ENCODE measurements at places on chromosomes 3 and 15. TPM values are rescaled to one million over a fixed set of nuclear protein-coding genes. Genes with fewer than 3 reads are reported as not detected.
A peak's percentile ranks its signal among the peaks of the same experiment; 100 is the strongest.

GRCh38 chr3:72134989-72135451, 350.1 kb upstream of the PROK2 start:
- DNase-seq = no peak
- H3K4me3 ChIP-seq = no peak overlapping the region
- no peaks in the 10 kb centered on the region for H3K4me1 ChIP-seq
- peaks cover 8% of the 10 kb centered on the region for H3K27me3 ChIP-seq
- H3K36me3 ChIP-seq = no peaks in the 10 kb centered on the region
- no peak overlapping the region for H3K27ac ChIP-seq

DNA sequence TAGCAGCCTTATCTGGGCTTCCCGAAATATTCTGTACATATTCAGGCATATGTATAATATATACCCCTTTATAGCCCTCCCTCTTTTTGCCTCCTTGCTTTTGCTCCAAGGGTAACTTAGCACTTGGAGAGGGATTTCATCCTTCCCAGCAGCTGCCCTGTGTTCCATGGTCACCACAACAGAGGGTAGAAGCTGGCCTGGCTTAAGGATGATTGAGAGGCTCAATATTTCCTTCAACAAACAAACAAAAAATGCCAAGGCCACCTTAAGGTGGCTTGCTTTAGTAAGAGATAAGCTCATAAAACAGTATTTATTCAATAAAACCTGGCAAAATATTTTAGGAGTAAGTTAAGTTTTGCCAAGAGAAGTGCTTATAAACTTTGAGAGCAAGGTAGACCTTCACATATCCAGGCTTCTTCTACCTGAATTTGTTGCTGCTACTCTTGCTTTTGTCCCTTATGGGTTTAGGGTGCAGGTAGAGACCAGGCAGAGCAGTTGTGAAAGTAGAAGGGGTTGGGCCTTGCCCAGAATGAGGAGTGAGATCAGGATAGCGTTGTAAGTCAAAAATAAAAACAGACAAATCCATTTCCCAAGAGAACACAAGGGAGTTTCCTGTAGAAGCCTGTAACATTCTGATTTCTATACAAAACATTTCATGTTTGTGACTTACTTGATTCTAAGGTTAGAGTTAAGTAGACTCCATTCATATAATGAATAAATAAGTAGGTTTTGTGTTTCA, 52.7 kb upstream of the ATOSA start:
- no peaks in the 10 kb centered on the region for H3K36me3 ChIP-seq
- H3K27ac ChIP-seq = no peak overlapping the region
- peaks cover 16% of the 10 kb centered on the region for H3K4me1 ChIP-seq
- DNase-seq = no peak

The IGSF11 gene
- total RNA-seq = not detected

GRCh38 chr3:20320489-20320888, 134.5 kb upstream of the SGO1 start:
- no peaks in the 10 kb centered on the region for H3K36me3 ChIP-seq
- H3K4me1 ChIP-seq = no peaks in the 10 kb centered on the region
- H3K27me3 ChIP-seq = no peaks in the 10 kb centered on the region
- DNase-seq = no peak
- H3K4me3 ChIP-seq = no peak overlapping the region

DNA sequence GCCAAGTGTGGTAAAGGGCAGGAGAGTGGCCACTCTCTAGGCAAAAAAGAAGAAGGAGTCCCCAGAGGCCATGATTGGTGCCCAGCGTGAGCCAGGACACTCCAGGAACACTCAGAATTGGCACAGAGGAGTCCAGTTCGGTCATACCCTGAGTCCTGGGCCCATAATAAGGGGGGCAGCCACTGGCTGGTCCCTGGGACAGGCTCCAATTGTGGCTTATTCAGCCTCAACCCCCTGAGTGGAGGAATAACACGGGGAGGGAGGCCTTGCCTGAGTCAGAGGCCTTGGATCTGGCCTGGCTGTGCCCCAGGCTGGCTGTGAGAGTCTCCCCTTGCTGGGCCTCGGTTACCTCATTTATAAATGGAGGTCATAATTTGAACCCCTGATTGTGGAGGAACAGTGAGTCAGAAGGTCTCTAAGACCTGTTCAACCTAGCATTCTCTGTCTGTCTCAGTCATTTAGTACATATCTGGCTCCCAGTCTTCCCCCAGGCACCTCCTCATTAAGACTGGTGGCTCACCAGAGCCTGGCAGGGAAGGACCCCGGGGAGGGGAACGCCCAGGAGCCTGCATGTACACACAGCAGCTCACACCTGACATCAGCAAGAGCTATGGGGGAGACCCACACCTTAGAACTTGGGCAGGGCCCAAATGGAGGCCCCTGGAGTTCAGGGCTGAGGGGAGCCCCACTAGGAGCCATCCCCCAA, 95.9 kb upstream of the ATP2B2 start:
- H3K27ac ChIP-seq = no peak overlapping the region
- DNase-seq = no peak
- H3K27me3 ChIP-seq = peaks cover 94% of the 10 kb centered on the region
- no peaks in the 10 kb centered on the region for H3K4me1 ChIP-seq

DNA sequence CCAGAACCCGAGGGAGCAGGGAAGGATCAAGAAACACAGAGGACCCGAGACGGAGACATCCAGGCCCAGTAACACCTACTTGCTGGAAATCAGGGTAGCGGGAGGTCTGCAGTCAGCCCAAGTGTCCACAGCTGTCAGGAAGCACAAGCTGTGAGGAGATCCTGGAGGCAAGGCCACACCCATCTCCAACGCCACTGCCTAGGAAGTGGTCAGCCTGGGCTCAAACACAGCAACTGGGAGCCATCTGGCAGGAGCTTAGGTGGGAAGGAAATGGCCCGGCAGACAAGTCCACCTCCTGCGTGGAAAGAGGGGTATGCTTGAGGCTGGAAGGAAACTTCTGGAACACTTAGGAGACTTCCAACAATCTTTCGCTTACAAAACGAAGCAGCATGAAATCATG, 407.1 kb downstream of the VPS13C start:
- no peak overlapping the region for H3K4me3 ChIP-seq
- peaks cover 37% of the 10 kb centered on the region for H3K27me3 ChIP-seq
- H3K4me1 ChIP-seq = no peaks in the 10 kb centered on the region
- H3K36me3 ChIP-seq = no peaks in the 10 kb centered on the region
- DNase-seq = no peak

DNA sequence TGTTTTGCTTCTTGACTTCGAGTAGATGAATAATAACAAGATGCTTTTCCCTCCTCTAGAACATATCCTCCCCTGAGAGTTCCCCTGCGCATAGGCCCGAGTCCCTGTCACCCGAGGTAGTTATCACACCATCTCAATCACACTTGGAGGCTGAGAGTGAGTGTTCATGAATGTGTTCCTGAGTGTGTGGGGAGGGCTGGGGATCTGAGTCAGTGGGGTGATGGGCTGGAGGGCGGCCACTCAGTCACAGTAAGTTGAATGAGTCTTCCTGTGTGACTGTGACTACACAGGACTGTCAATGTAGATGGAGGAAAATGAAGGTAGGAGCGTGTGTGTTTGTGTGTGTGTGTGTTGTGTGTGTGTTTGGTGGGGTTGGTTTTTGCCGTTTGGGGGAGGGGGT, 71.0 kb downstream of the SETD5 start:
- H3K27ac ChIP-seq = no peak overlapping the region
- no peaks in the 10 kb centered on the region for H3K27me3 ChIP-seq
- H3K36me3 ChIP-seq = peaks cover 69% of the 10 kb centered on the region
- H3K4me3 ChIP-seq = no peak overlapping the region

DNA sequence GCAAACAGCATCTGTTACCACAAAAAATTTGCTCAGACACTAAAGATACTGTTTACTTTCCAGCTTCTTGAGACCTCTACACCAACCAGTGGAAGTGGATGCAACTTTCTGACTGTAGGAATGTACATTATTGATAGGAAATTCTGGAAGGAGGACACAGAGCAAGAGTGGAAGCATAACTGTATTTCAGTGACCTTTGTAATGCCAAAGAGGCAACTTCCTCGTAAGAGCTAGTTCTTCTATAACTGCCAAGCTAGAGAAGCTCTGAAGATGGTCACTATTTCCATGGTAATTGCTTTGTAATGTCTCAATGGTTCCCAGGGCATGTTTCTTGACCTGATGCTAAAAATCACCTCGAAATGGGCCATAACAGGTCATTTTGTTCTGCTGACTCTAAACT, 96.3 kb upstream of the SLC2A2 start:
- H3K36me3 ChIP-seq = peaks cover 20% of the 10 kb centered on the region
- no peaks in the 10 kb centered on the region for H3K27me3 ChIP-seq
- no peak for DNase-seq
- H3K4me3 ChIP-seq = no peak overlapping the region
- H3K4me1 ChIP-seq = no peaks in the 10 kb centered on the region

GRCh38 chr3:141151439-141151838, 80.2 kb upstream of the PXYLP1 start:
- no peak overlapping the region for H3K27ac ChIP-seq
- peaks cover 6% of the 10 kb centered on the region for H3K27me3 ChIP-seq
- H3K36me3 ChIP-seq = no peaks in the 10 kb centered on the region
- no peak overlapping the region for H3K4me3 ChIP-seq
- no peak for DNase-seq

The GOLGA8T gene
- total RNA-seq = not detected

- no peak overlapping the region for H3K27ac ChIP-seq
- DNase-seq = no peak
- no peaks in the 10 kb centered on the region for H3K4me1 ChIP-seq
- no peak overlapping the region for H3K4me3 ChIP-seq
- no peaks in the 10 kb centered on the region for H3K36me3 ChIP-seq
- H3K27me3 ChIP-seq = no peaks in the 10 kb centered on the region
Observed at GRCh38 chr3:62236016-62236415, 137.3 kb downstream of the FEZF2 start.

DNA sequence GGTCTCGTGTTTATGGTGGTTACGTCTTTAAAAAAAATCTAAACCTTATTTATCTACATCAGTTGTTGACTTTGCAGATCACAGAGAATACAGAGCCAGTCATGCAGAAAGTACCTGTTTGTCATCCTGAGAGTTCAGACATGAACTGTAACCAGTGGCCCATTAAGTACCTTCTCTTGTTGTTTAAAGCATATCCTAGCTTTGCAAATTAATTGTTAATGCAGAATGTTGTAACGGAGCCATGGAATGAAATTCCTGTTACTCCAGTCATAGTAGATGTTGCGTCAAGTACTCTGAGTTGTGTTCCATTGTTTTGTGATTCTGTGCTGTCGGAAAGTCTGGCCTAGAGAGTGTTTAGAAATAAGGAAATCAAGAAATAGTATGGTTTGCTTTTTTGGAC, 205.2 kb downstream of the RBMS3 start:
- H3K27ac ChIP-seq = no peak overlapping the region
- no peaks in the 10 kb centered on the region for H3K36me3 ChIP-seq
- H3K4me1 ChIP-seq = no peaks in the 10 kb centered on the region
- H3K27me3 ChIP-seq = no peaks in the 10 kb centered on the region
- no peak for DNase-seq

GRCh38 chr3:183378008-183378407, 50.4 kb downstream of the MCF2L2 start:
- peak overlapping the region; percentile 20 for H3K4me3 ChIP-seq
- no peak for DNase-seq
- H3K4me1 ChIP-seq = peaks cover 58% of the 10 kb centered on the region
- no peaks in the 10 kb centered on the region for H3K27me3 ChIP-seq
- no peaks in the 10 kb centered on the region for H3K36me3 ChIP-seq
- H3K27ac ChIP-seq = peak overlapping the region; percentile 90

GRCh38 chr15:101023501-101024072, 104.4 kb downstream of the LRRK1 start:
- no peaks in the 10 kb centered on the region for H3K36me3 ChIP-seq
- no peaks in the 10 kb centered on the region for H3K27me3 ChIP-seq
- no peak overlapping the region for H3K27ac ChIP-seq
- H3K4me3 ChIP-seq = no peak overlapping the region
- no peaks in the 10 kb centered on the region for H3K4me1 ChIP-seq

The FAM174B gene
- total RNA-seq = 77.5 TPM

DNA sequence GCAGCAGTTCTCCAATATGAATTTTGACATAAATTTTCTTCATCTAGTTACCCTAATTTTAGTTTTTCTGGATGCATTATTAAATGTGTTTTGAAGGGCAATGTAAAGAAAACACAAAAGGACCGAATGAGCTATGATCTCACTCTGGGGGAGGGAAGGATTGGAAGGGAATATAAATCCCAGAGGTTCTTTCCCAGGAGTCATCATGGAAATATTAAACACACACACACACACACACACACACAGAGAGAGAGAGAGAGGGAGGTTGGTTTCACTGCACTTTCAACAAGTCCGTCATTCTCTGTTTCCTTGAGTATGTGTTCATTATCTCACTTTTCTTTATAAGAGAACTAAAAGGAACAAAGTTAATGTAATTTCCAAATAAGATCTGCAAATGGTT, 70.7 kb upstream of the DCBLD2 start:
- H3K27ac ChIP-seq = peak overlapping the region; percentile 91
- peaks cover 19% of the 10 kb centered on the region for H3K36me3 ChIP-seq
- no peak overlapping the region for H3K4me3 ChIP-seq
- peaks cover 40% of the 10 kb centered on the region for H3K4me1 ChIP-seq

DNA sequence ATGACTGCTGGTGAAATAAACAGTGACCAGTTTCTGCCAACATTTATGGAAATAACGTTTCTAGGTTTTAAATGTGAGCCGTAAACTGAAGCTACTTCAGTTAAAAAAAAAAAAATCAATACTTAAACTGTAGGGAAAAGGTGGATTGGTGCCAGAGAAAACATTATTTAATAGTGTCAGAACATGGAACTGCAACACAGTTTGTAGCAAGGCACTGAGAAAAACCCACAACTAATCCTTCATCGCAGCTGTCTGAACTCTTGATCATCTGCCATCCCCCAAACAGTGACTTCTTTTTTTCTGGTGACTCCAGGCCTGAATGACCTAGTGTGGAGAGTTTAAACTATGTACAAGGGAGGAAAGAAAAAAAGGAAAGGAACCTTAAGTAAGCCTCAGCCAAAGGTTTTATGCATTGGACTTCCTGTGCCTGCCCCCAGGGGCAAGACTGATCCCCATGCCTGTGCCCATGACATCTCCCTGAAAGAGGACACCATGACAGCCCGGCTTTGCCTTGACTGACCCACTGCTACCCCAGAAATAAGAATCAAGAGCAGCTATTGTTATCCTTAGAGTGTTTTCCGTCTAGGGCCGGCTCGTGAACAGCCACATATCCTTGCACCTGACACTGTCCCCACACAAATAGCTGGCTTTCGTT, 33.1 kb downstream of the CRTAP start:
- H3K36me3 ChIP-seq = no peaks in the 10 kb centered on the region
- H3K4me3 ChIP-seq = no peak overlapping the region
- H3K4me1 ChIP-seq = no peaks in the 10 kb centered on the region

DNA sequence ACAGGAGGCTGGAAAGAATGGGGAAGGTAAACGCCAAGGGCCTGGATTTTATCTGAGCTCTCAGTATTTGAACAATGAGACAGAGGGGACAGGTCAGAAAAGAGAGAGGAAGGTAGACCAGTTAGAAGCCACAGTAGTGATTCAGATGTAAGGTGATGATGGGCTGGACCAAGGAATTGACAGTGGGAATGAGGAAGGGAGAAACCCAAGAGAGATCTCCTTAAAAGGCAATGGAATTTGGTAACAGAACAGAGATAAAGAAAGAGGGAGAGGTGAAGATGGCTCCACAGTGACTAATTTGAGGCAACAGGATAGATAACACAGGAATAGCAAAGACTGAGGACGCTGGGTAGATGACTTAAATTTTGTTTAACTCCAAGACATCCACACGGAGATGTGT, 11.4 kb upstream of the HEG1 start:
- H3K4me1 ChIP-seq = peaks cover 41% of the 10 kb centered on the region
- no peaks in the 10 kb centered on the region for H3K36me3 ChIP-seq
- H3K4me3 ChIP-seq = no peak overlapping the region
- peak; percentile 87 for DNase-seq
- no peaks in the 10 kb centered on the region for H3K27me3 ChIP-seq

GRCh38 chr3:162721736-162722135, 1225.1 kb downstream of the OTOL1 start:
- no peak overlapping the region for H3K27ac ChIP-seq
- no peak overlapping the region for H3K4me3 ChIP-seq
- no peak for DNase-seq
- H3K27me3 ChIP-seq = no peaks in the 10 kb centered on the region
- H3K36me3 ChIP-seq = no peaks in the 10 kb centered on the region

The NANOGP8 gene
- not detected for total RNA-seq

The GPR176 gene
- 4.2 TPM for total RNA-seq
